ENCODE measurements at places on chromosomes 1 and 21.

- DNase-seq: peak; percentile 2
Observed at GRCh38 chr21:26437326-26438009, 135.6 kb downstream of the CYYR1 start.

GRCh38 chr1:98516306-98516705 lies 145.2 kb upstream of the SNX7 start:
- DNase-seq: no peak

DNA sequence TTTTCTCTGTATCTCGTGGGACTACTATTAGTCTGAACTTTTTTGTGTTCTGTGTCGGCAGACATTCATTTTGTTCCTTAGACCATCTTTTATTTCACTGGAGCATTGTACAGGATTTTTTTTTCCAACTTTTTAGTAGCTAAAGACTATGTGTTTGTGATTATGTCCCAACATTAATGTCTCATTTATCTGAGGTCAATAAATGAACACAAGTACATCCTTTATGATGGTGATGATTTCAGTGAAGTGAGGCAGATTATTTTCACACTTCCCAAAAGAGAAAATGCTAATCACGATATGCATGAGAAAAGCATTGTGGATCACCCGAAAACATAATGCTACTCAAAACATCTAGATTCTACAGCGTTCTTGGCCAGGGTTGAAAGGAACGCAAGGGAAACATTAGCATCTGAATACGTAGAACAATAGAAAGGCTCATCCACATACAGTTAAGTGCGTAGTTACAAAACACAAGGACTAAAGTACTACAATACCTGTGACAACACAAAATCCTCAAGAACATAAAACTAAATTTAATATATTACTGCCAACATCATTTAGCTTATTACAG lies 981.7 kb upstream of the NCAM2 start:
- no peak for DNase-seq

- DNase-seq: peak; percentile 49
Observed at GRCh38 chr1:71080230-71080738, 551 bp downstream of the ZRANB2 start.

- no peak for DNase-seq
Observed at GRCh38 chr21:39040494-39041110, 142.6 kb downstream of the PSMG1 start.

DNA sequence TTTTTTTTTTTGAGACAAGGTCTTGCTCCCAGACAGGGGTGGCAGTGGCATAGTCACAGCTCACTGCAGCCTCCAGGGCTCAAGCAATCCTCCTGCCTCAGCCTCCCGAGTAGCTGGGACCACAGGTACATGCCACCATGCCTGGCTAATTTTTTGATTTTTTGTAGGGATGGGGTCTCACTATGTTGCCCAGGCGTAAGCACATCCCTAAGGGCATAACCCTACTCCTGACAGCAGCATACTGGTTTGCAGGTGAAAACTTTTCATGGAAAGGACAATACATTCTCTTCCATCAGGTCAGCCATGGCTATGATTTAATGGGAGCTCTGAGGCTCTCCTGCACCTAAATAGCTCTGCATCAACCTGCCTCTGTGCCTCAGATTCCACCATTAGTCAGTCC lies 29.4 kb downstream of the UBIAD1 start:
- DNase-seq: no peak

- no peak for DNase-seq
Observed at GRCh38 chr1:110220324-110220723, 10.2 kb downstream of the KCNC4 start.

DNA sequence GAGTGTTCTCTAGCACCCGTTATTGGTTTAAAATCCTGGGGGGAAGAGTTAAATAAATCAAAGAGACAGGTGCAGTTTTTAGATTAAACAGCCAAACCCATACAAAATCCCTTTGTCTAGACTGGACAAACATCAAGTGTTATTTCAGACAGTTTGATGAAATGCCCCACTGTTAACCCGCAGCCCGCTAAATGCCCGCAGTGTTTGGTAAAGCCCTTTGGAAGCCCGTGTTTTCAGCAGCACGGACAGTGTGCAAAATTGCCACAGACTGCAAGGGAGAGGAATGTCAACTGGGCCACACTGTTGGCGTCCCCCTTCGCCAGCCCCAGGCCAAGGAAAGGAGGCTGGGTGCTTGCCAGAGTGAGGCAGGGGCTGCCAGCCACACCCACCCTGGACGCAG lies 26.6 kb downstream of the AJAP1 start:
- DNase-seq: no peak

DNA sequence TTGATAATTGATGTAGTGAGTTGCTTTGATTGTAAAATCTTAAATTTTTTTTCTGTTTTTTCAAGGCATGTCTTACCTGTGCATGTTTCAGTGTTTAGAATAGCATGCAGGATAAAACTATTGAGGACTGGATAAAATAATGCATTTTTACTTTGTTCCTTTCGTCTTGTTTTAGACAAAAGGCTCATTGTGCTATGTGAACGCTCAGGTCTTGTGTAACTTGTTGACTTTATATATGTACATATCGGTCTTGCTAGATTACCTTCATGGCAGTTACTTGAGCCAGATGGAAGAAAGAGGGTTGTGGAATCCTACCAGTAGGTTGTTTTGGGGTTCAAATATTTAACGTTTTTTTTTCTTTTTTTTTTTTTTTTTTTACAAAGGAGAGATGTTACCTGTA lies 7.0 kb downstream of the NFIA start:
- no peak for DNase-seq

DNA sequence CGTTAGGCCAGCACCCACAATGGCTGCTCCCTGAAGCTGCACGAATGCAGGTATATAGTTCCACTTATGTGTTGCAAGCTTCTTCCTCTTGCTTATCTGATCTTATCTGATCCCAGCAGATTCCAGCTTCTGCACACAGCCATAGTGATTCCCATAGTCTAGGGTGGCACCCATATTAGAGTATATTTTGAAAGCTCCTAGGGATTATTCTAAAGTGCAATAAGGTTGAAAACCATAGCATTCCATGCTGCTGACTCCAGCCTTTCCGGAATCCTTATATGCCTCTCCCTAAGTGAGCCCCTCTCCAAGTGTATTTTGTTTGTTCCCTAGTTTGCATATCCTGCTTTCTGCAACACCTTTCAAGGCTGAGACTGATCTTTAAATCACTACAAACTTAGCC lies 432.0 kb downstream of the SETD4 start:
- no peak for DNase-seq

GRCh38 chr21:34363733-34364132 lies at the start of gene KCNE2:
Gene KCNE2, plus strand, starts transcription at chr21:34364006. Its CDS starts 6,473 bp downstream, at chr21:34370479.
- no peak for DNase-seq

DNA sequence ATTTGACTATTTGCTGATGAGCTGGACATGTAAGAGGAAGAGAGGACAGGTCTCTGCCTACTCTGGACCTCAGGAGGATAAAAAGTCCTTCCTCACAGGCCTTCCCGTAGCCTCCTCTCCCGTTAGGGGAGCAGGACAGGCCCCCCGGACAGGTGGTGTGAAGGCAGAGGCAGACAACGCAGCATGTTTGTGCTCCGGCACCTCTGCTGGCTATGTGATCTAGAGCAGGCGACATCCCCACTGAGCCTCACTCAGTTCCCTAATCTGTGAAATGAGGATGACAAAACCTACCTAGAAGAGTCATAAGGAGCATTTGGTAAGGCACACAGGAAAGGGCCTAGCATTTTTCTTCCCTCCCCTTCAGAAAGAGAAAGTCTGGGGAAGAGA lies 34.8 kb downstream of the KIAA1614 start:
- DNase-seq: no peak

- no peak for DNase-seq
Observed at GRCh38 chr1:25223471-25223870, 8.8 kb downstream of the SYF2 start.

- DNase-seq: no peak
Observed at GRCh38 chr1:4088676-4089075, 188.6 kb upstream of the C1orf174 start.

GRCh38 chr21:44083631-44084291 lies 23.4 kb upstream of the PWP2 start:
- peak; percentile 20 for DNase-seq
